ENCODE measurements at places on chromosomes 11 and 22.

DNA sequence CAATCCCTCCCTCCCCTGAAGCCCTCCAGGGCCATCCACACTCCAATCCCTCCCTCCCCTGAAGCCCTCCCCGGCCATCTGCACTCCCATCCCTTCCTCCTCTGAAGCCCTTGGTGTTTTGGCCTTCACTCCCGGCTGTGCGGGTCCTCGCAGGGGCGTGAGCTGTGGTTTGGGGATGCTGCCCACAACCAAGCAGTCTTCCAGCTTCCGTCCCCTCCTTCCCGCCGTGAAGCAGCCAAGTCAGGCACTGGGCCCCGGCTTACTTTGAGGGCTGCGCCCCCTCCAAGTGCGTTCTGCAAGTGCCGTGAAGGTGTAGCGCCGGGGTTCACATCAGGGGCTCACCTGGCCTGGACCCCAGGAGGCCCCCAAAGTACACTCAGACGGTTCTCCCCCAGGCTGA lies 335.9 kb downstream of the BRD1 start:
- DNase-seq = no peak

GRCh38 chr11:47278058-47278457 lies 8.1 kb downstream of the MADD start:
- DNase-seq = no peak

DNA sequence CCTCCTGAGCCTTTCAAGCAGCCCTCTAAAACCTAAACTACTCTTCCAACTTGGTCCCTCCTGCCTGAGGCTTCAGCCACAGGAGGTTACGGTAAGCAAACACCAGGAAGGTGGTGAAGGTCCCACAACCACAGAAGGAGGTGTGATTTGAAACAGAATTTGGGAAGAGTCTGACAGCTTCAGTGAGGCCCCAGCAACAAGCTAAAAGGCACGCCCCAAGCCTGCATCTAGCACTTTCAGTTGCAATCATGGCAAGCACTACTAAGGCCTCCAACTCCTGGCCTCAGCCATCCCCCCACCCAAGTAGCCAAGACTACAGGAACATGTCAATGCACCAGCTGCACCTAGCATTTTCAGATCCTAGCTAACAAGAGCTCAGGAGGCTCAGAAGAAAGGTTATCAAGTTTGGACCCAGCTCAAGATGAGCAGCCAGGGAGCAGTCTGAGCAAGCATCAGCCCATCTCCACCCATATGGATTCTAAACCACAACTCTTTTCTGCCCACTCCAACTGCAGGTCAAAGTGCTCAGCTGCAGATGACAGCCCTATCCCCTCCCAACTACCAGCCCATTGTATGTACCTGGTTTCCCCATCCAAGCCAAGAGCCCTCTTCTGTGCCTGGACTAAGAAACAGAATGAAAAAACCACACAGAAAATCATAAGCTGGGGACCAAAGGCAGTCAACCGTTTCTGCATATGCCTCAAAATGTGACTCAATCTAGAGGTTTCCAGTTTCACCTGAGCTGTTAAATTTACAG lies 10.4 kb upstream of the AHNAK start:
- DNase-seq = no peak

DNA sequence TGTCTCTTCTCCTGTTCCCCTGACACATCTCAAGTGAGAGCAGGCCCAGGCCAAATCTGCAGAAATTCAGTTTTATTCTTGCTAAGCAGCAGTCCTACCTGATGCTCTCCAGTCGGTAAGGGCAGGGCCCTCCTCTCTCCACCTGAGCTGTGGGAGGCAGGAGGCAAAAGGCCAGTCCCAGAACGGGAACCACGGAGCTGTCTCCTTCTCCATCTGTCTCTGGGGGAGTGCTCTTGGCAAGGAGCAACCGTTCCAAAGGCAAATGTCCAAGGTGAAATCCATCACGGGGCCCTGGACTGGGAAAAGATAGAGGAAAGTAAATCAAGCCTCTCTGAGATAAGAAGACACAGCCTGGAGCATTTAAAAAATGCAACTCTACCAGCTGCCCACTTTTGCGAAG lies 65.2 kb upstream of the CDON start:
- DNase-seq = no peak

GRCh38 chr22:27474112-27474571 lies 327.4 kb downstream of the MN1 start:
- DNase-seq = no peak

GRCh38 chr11:117591316-117592039 lies 205.5 kb downstream of the DSCAML1 start:
- no peak for DNase-seq

DNA sequence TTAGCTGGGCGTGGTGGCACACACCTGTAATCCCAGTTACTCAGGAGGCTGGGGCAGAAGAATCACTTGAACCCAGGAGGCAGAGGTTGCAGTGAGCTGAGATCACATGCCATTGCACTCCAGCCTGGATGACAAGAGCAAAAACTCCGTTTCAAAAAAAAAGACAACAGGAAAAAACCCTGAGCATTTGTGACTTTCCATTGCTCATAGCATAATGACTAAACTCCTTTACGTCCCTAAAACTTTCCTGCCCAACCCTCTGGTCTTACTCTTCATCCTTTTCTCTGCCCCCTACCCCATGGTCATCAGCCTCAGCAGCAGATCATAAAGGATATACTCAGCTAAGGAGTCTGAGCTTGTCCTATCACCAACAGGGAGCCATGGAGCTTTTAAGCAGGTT lies 6.8 kb upstream of the LDLRAD3 start:
- no peak for DNase-seq

- DNase-seq = no peak
Observed at GRCh38 chr11:2277008-2277346, 6.6 kb upstream of the ASCL2 start.

- no peak for DNase-seq
Observed at GRCh38 chr11:8586805-8587204, 7.2 kb downstream of the STK33 start.

DNA sequence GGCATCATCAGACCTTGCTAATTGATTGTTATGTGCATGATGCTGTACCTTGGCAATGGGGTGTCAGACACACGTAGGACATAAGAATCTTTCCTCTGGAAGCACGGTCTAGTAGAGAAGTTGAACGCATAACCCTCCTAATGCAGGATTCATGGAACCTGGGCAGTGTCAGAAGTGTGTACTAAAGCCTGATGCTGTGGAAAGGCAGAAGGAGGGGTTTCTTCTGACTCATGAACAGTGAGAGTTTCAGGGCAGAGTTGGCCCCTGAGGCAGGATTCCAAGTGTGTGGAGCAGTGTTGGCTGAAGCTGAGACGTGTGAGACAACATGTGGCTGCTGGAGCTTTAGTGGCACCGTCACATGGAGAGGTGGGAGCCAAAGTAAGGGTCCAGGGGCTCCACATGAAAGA lies 3.5 kb downstream of the PANX1 start:
- DNase-seq = no peak

GRCh38 chr11:121692236-121692635 lies 239.5 kb upstream of the SORL1-AS1 start:
- no peak for DNase-seq
